ENCODE measurements at places on chromosomes 5 and 9.

DNA sequence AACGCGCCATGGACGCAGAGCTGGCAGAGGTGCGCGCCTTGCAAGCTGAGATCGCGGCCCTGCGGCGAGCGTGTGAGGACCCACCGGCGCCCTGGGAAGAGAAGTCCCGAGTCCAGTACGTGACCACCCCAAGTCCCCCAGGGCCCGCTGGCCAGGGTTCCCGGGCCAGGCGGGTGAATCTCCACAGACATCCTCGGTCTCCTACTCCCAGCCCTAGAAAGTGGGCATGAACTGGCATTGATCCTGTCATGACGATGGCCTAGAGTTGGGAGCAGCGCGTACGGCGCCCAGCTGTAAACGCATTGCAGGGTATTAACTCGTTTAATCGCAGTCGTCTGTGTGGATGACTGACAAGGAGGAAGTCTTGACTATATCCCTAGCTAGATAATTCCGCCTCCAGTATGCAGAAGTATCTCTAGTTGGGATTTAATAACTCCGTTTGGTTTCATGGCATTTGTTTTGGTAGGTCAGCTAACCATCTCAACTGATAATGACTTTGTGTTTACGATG, 293 bp downstream of the CENPP start:
- no peak for DNase-seq

- no peak for DNase-seq
Measured at GRCh38 chr5:2631758-2632157, 119.7 kb downstream of the IRX2 start.

DNA sequence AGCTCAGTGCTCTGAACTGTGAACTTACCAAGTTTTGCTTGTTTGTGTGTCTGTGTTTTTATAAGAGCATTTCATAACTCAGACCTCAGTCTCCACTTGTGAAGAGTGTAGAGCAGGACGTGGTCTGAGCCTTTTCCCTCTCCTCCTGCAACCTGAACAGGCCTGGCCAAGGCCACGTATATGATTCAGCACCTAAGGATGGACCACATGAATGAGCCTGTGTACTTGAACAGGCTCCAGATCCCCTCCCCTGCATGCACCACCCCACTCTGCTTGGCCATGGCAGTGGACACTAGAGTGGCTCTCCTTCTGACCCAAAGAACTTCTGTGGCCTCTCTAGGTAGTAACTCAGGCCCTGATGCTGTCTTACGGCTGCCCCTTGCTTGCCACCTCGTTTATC, 125.9 kb upstream of the FSTL4 start:
- DNase-seq, result no peak

GRCh38 chr5:148436029-148436428, 52.3 kb downstream of the FBXO38 start:
- no peak for DNase-seq

DNA sequence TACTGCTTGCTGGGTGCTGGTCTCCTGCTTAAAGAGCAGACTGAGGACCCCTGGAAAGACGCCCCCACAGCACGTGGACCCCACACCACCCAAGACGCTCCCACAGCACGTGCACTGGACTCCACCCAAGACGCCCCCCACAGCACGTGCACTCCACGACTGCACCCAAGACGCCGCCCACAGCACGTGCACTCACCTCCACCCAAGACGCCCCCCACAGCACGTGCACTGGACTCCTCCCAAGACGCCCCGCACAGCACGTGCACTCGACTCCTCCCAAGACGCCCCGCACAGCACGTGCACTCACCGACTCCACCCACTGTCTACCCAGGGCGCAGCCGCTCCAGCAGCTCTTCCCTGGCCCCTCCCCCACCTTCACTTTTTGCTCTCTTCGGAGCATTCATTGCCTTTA, 50.5 kb downstream of the EHMT1 start:
- no peak for DNase-seq
